HCT116 (cell line): ENCODE measurements at places on chromosomes 5 and 9.
A peak's percentile ranks its signal among the peaks of the same experiment; 100 is the strongest.

DNA sequence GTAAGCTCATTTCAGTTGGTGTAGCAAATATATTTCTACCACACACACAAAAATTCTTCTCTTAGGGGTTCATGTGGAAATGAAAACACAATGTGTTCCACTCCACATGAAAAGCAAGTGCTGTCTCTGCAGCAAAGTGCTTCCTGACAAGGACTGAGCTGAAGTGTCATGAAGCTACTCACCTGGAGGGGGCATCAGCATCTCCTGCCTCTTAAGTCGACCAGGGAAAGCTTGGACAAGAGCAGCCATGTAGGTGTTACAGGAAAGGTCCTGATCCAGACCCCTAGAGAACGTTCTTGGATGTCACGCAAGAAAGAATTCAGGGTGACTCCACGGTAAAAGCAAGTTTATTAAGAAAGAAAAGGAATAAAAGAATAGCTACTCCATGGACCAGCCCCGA, 62.8 kb downstream of the SV2C start:
- peak; percentile 51 for DNase-seq

GRCh38 chr9:29625292-29625731, 2052.0 kb upstream of the C9orf72 start:
- no peak for DNase-seq

DNA sequence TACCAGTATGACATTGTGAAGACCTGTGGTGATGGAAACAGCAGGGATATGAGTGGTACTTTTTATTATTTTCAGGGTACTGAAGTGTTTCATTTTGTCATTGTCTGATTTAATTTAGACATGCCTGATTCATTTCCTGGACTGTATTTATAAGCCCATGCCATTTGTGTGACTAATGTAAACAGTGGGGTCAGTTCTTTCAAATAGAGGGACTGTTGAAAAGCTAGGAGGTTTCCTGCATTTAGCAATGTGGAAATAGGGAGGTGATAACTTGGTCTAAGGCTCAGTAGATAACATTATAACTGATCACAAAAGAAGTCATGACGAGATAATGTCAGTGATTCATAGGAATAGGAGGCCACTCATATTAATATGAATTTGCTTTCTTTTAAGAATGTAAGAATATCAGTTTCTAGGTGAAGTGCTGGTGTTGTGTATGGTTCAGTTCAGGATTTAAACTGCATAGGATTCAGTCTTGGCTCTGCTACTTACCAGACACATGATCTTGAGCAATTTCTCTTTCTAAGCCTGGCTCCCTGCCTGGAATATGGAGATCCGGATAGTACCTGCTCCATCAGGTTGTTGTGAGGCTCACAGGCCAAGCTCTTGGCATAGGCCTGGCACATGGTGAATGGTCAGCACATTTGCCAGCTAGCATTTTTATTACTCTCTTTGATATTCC, 7.5 kb downstream of the RASGRF2 start:
- DNase-seq, result no peak

DNA sequence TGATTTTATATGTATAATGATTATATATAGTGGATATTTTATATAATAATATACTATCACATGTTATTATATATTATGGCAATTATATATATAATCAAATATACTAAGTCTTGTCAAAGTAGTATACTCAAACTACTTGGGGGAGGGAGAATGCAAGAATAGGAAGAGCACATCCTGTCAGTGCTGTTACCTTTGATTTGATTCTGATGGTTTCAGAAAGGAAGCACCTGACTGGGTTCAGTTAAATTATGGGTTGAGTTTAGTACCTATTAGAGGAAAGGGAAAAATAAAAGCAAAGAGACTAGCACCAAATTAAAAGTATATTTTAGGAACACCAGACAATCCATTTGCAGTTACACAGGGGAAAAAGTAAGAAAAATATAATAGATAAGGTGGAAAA, 107.6 kb downstream of the GRIA1 start:
- no peak for DNase-seq

GRCh38 chr9:68581696-68582095, 41.0 kb upstream of the TMEM252 start:
- DNase-seq, result no peak

- no peak for DNase-seq
Measured at GRCh38 chr5:69295088-69295754, 37.4 kb downstream of the CCDC125 start.

DNA sequence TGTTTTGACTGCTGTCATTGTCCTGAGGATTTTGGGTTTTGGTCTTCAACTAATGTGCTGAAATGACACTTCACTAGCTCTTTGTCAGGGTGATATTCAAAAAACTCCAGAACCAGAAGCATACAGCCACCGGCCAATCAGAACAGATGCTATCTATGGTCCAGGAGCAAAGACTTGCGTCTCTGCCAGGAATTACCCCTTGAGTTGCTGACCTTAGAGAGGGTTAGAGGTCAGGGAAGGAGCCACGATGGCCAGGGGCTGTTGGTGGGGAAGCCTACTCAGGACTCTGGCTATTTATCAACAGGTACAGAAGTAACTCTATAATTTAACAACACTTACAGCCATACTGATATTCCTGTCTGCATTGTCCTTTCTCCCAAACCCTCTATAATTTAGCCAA, 356.8 kb downstream of the EFNA5 start:
- no peak for DNase-seq

DNA sequence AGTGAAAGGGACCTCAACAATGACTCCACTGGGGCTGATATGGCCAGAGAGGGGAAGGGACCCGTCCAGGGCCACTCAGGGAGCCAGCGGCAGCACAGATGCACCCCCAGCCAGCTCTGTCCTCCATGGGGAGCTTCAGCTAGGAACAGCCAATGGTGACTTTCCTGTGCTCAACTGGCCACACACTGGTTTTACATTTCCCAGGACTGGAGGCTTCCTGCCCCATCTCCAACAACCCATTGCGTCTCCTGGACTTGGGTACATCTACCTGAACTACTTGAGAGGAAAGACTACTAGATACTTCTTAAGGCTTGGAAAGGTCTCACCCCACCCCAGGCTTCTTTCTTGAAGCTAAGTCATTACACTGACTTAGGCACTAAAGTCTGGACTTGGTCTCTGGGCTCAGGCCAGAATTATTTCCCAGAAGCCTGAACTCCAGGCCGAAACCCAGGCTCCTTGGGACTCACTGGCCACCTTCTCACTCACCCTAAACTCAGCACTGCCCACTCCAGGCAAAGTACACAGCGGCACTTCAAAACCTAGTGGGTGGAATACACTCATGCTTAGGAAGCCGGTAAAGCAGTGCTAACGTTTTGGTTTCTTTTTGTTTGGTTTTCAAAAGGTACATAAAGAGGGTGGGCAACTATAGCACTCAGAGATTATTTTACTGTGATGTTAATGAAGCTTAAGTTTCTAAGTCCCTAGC, 1.5 kb downstream of the IGFBPL1 start:
- DNase-seq, result no peak

DNA sequence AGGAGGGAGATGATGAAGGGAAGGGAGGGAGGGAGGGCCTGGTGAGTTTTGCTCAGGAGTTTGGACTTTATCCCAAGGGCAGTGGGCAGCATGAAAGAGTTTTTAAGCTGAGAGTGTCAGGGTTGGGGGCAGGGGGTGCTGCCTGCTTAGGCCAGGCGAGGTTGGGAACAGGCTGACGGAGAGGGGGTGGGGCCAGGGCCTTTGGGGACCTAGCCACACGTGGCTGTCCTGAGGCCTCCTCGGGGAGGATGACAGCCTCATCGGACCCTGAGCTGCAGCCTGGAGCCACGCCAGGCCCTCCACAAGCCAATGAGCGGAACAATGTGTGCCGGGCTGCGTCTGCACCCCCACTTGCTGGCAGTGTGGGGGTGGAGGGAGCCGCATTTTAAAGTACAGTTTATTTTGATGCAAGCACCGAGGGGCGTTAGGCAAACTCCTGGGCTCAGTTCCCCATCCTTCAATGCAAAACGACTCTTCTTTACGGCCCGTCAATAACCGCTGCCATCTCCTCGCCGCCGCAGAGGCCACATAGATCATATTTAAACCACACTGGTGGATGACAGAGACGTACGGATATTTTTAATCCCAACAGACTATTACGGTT, 5.3 kb upstream of the RXRA start:
- DNase-seq, result no peak

GRCh38 chr5:82862711-82863110, 214.5 kb downstream of the TMEM167A start:
- DNase-seq, result no peak

DNA sequence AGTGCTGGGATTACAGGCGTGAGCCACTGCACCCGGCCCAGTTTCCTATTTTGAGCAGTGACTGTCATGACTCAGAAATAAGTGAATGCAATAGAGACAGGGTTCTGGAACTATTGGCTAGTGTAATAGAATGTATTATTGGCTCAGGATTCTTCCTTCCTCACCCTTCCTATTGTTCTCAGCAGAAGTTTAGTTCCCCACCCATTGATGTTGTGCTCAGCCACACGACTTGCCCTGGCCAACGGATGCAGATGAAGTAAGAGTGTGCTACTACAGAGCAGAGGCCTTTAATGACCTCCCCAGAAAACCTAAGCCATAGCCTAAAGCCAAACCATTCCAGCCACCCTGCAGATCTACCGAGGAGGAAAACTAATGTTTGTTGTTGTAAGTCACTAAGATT, 287.9 kb downstream of the AGTPBP1 start:
- DNase-seq, result no peak

DNA sequence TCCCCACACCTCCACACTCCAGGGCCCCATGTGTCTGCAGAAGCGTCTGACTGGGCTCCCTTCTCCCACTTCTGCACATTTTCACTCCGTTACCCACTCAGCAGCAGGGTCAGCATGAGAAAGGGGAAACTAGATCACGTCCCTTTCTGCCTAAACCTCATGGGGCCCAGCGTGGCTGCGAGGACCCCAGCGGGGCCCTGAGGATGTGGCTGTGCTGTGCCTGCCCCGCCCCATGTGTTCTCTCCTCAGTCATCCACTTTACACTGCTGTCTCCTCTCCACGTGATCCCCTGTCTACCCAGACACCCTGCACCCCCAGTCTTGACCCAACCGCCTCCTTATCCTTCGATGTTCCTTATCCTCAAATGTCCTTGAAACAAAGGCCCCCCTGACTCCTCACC, 59.8 kb upstream of the OTULINL start:
- DNase-seq, result no peak

- DNase-seq, result no peak
Measured at GRCh38 chr5:88734983-88735382, 148.0 kb downstream of the MEF2C start.

GRCh38 chr9:110655754-110656641, 12.6 kb upstream of the MUSK start:
- no peak for DNase-seq

- DNase-seq, result no peak
Measured at GRCh38 chr5:138972230-138972629, 97.1 kb upstream of the LRRTM2 start.

- peak; percentile 79 for DNase-seq
Measured at GRCh38 chr5:57298985-57299491, 125.2 kb downstream of the GPBP1 start.

DNA sequence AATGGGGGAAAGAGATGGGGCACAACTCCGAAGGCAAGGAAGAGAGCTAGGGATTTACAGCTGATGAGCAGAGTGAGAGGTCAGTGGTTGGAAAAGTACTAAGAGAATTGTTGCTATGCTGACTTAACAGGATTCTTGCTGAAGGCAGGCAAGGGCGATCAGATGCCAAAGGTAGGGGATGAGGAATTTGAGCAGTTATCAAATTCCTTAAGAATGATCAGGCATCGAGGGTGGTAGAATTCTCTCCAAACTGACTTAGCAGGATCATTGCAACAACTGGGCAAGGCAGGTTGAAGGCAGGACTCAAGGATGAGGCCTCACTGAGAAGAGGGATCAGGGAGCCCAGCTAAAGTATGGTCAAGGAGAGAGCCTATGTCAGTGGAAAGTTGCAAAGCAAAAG, 171.0 kb downstream of the HSD17B3 start:
- no peak for DNase-seq

DNA sequence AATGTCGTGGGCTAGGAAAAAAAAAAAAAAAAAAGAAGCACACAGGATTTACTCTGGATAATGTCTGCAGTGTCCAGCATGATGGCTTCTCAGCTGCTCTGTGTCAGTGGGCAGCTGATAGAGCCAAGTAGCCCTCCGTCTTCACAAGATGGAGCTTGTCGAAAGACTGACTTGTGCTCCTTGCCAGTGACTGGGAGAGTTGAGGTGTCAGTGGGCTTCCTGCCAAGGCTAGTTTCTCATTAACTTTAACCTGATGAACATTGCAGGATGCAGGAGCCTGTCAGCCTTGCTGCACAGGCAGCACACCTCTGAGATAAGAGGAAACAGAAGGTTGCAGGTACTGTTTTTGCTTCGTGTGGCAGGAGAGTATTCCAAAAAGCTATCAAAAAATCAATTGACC, 171.4 kb upstream of the SGCD start:
- DNase-seq, result no peak

DNA sequence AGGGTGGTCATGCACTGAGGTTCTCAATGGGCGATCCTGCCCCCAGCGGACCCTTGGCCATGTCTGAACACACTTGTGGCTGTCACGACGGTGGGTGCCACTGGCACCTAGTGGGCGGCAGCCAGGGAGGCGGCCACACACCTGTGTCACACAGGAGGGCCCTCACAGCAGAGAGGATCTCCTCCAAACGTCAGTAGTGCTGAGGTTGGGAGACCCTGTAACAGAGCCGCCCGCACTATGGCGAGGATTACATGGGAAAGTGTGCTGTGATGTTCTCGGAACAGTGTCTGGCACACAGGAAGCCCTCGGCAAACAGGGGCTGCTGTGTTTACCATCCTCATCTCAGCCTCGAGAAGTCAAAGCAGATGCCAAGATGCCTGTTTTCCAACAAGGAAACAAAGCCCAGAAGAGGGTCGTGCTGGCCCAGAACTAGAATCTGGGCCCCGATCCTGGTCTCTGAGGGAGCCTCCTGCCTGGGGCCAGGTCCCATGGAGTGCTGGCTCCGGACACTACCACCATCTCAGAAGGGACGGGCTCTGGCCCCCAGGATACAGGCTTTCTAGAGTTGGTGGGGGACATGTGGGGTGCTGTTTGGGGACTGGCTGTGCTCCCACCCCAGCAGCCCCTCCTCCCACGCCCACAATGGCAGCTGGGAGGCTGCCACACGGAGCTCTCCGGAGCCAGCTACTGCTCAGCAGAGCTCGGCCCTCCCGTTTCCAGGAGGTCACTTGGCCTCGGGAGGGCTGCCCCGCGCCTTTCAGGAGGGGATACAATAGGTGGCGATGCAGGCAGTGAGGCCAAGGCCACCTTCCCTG, 48.2 kb downstream of the DBH start:
- no peak for DNase-seq

DNA sequence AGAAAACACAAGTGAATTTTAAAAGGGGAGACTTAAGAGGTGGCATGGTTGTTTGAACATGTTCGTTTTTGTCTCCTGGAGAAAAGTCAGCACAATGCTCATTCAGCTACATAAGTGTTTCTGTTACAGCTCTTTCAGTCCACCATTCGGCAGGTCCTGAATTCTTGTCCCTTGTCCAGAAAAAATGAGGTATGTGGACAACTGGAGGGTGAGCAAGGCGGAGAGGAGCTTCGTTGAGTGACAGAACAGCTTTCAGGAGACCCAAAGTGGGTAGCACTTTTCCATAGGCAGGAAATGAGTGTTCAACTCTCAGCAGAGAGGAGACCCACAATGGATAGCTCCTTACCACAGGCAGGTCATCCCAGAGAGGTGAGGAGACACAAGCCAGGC, 4.9 kb downstream of the PDCD1LG2 start:
- no peak for DNase-seq

GRCh38 chr9:118832371-118832770, 536.9 kb downstream of the BRINP1 start:
- no peak for DNase-seq

- DNase-seq, result peak; percentile 59
Measured at GRCh38 chr5:112551419-112552032, 132.4 kb upstream of the EPB41L4A start.
